Stimulated activated CD8-positive, alpha-beta memory T cell treated with anti-CD3 and anti-CD28 coated beads, Interleukin-4, amount 100 ng/mL, for 1 hour (primary cell): ENCODE measurements at places on chromosomes 6 and 20.

GRCh38 chr6:87501809-87502572 is 29.2 kb downstream of the SLC35A1 start:
- no peak for DNase-seq

DNA sequence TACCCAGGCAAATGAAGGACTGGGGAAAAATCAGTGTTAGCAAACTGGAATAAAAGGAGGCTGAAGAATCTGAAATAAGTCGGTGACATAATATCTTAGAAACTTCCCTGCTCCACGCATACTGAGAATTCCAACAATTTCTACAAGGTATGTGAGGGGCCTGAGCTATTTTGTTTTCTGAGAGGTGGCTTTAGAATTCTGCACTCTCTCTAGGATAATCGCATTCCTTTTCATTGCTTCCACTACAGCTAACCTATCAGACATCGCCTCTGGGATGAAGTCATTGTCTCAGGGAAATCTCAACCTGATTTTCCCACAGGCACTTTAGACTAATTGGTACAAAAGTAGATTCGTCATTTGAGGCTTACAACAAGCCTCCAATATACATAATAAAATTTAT is 740.8 kb downstream of the PHF3 start:
- no peak for DNase-seq

- no peak for DNase-seq
Measured at GRCh38 chr20:3434232-3434631, 26.8 kb upstream of the DNAAF9 start.

GRCh38 chr6:106431972-106432371 is 71.5 kb downstream of the CRYBG1 start:
- no peak for DNase-seq

GRCh38 chr6:118984342-118984741 is 49.4 kb upstream of the MCM9 start:
- DNase-seq: no peak

DNA sequence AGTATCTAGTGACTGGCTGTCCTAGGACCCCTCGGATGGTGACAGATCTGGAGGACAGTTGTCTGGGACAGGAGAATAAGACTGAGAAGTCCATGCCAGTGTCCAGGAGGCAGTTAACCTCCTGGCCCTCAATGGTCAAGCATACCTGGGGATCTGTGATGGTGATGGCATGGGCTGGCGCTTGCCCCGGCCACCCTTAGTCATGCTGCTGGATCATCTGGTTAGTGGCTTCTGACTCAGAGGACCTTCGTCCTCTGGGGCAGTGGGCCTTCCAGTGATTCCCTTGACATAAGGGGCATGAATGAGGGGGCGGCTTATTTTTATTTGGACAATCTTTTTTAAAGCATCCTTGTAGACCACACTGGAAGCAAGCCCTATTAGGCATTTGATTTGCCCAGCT is 24.0 kb upstream of the SF3B5 start:
- no peak for DNase-seq

DNA sequence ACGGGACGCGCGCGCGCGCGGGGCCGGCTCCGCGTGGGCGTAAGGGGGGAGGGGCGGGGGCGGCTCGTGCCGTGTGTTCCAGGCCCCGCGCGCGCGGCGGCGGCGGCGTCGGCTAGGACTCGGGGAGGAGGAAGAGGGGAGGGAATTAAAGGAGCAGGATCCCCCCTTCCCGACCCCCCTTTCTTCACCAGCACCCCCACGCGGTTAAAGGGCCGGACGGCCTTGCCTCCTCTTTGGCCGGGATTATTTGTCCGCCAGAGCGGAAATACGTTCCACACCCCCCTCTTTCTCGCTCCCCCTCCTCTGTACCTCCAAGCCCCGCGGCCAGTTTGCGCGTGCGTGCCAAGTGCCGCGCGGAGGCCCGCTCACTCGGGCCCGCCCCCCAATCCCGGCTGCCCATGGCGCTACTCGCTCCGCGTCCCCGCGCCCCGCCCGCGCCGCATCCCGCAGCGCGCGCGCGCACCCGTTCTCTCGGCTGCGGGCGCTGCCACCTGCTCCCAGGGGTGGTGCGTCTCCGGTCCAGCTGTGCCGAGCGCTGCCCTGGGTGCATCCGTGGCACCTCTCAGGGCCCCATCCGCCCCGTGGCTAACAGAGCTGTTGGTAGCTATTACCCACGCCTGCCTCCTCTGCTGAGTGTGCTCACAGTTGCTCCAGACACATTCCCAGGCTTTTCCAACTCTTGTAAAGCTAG is at the start of gene ZBTB12:
Gene ZBTB12, minus strand, starts transcription at position 134 of the 691 bp plus-strand sequence. CDS start 781 bp downstream, outside the sequence.
- DNase-seq: peak; percentile 71

DNA sequence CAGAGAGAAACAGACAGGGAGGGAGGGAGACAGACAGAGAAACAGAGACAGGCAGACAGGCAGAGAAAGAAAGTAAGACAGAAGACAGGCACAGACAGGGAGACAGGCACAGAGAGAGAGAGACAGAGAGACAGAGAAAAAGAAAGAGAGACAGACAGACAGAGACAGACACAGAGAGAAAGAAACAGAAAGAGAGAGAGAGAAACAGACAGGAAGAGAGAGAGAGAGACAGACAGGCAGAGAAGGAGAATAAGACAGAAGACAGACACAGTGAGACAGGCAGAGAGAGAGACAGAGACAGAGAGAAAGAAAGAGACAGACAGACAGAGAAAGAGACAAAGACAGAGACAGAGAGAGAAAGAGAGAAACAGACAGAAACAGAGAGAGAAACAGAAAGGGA is 754.8 kb upstream of the DEFB115 start:
- DNase-seq: no peak

DNA sequence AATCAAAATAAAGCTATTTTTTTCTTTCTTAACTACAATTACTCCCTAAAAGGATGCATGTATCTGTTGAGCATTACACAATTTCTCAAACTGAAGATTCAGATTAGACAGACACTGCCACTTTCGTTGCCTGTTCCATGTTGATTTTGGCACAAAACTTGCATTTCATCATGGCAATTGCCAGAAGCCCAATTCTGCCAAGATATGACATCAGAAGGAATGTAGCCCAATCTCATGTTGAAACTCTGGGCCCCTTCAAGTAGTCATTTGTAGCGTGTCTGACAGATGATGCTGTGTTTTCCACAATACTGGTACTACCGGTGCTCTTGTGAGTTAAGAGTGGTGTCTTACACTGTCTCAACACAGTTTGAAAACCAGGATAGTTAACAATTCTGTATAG is 705.4 kb downstream of the PTPRT start:
- DNase-seq: no peak

DNA sequence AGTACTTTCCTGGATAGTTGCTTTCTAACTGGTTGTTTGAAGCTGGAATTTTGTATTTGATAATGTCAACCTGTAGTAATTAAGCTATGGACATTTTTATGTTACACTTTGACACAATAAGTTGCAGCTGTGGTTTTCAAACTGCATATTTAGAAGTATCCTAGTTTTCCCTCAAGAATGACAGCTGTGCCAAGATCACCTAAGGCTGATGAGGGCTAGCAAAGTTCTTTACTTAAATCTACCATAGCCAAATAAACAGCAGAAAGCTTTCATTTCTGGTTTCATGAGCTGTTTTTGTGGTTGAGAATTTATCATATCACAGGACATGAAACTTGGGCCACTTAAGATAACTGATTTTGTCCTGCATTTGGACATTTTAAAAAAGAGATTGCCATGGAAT is 30.6 kb downstream of the FAM229B start:
- no peak for DNase-seq

DNA sequence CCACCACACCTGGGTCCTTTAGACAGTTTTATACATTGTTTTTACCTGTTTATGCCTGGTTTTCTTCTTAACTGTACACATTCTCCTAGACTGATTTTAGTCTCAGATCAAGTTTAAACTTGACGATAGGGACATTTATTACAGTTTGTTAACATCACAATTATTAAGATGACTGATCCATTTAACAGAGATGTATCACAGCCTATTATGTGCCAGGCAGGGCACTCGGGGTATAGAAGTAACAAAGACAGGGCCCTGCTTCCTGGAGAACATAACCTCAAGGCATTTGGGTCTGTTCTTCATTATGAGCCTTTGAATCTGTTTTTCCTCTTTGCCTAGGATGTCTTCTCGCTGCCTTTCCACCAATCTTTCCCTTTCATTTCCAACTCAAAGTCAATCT is 380.5 kb downstream of the ESR1 start:
- DNase-seq: no peak

DNA sequence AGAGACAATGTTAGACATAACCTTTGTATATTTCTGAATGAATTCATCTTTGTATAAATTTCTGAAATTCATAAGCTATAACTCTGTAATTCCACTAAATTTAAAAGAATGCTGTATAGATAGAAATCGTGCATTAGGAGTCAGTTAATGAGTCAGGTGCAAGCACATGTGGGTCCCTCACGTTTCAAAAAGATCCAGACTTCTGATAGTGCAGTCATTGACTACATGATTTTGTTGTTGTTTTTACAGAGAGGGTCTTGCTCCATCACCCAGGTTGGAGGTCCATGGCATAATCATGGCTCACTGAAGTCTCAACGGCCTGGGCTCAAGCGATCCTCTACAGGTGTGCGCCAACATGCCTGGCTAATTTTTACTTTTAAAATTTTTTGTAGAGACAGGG is 14.6 kb downstream of the ESF1 start:
- no peak for DNase-seq

- no peak for DNase-seq
Measured at GRCh38 chr6:113352831-113353230, 504.3 kb upstream of the MARCKS start.

DNA sequence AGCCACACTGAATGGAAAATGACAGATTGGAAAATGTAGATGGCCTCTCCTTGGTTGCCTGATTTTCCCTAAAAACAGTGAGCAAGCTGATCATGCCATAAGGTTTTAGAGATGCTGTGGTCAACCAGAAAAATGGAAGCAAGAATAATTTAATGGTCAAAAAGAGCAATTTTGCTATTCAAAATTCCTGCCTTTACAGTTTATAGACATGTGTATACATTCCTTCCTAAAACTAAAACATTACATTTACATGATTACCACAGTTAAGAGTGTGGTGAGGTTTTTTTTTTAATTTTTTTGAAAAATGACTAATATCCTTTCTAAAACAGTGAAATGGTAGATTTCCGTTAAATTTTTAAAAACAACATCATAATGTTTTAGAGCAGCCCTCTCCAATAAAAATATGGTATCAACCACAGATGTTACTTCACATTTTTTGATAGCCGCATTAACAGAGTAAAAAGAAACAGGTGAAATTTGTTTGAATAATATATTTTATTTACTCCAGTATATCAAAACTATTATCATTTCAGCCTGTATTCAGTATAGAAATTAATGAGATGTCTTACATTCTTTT is 407.0 kb upstream of the SOX4 start:
- DNase-seq: no peak

- no peak for DNase-seq
Measured at GRCh38 chr6:1621070-1621701, 11.5 kb downstream of the FOXC1 start.

- DNase-seq: no peak
Measured at GRCh38 chr6:90074161-90074850, 180.0 kb downstream of the GJA10 start.

DNA sequence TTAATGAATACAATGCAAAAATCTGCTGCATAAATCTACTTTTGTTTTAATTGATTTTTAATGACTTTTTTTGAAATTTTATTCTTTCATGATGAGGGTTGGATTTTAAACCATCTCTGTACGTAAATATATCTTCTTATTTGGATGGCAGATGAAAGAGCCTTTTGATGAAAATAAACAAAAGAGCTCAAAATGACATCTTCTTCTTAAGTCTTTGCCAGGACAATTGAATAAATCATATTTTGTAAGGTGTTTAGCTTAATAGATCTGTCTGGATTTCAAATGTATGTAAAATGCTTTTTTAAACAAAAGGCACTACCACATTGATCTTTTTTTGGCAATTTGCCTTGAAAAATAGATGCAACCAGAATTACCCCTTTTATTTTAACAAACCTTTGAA is 39.3 kb downstream of the KIF6 start:
- DNase-seq: no peak

DNA sequence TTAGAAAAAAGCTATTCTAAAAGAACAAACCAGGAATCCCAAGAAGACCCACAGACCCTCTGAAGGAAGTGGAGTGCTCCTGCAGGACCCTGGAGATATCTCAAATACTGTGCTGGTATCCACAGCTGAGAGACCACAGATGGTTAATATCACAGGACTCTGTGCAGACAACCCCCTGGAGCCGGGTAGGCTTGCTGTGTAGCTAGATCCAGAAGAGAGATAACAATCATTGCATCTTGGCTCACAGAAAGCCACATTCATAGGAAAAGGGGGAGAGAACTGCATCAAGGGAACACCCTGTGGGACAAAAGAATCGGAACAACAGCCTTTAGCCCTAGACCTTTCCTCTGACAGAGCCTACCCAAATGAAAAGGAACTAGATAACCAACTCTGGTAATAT is 689.5 kb downstream of the PHF3 start:
- no peak for DNase-seq

DNA sequence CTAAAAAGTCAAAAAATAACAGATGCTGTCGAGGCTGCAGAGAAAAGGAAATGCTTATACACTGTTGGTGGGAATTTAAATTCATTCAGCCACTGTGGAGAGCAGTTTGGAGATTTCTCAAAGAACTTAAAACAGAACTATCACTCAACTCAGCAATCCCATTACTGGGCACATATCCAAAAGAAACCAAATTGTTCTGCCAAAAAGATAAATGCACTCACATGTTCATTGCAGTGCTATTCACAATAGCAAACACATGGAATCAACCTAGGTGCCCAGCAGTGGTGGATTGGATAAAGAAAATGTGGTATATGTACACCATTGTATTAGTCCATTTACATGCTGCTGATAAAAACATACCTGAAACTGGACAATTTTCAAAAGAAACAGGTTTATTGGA is 116.0 kb upstream of the VGLL2 start:
- no peak for DNase-seq

DNA sequence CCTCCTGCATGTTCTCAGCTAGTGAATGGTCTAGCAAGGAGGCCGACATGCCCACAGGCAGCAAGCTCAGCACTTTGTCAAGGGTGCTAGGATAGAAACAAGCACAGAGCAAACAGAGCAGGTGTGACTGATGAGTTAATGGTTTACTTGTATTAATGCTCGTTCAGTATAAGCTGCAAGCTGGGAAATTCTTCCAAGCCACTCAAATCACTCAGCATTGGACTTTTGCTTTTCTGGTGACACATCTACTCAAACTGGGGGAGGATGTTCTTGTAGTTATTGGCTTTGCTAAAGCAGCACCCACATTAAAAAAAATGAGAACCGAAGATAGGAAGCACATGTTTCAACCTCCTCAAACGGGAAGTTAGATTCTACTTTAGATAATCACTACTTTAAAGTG is 43.1 kb upstream of the NEDD9 start:
- no peak for DNase-seq

GRCh38 chr20:25859649-25860530 is 163.2 kb upstream of the ZNF337 start:
- DNase-seq: no peak

DNA sequence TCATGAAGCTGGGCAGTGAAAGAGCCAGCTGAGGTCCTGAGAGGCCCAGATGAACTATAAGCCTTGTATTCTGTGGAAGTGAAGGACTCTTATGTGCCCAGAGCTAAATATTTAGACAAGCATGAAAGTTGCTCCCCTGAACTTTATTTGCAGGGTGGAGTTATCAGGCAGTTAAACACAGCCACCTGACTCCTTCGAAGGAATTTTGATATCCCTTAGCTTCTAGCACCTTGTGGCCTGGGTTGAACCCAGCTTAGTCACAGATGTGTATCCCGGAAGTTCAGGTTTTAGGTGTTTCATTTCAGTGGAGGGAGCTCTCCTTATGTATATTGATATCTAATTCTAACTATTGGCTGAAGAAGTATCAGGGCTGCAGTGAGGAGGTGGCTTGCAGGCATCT is 20.4 kb downstream of the NR2E1 start:
- no peak for DNase-seq

- DNase-seq: no peak
Measured at GRCh38 chr6:90468080-90468479, 118.8 kb downstream of the MAP3K7 start.
